ENCODE measurements at places on chromosomes 5 and 9.

DNA sequence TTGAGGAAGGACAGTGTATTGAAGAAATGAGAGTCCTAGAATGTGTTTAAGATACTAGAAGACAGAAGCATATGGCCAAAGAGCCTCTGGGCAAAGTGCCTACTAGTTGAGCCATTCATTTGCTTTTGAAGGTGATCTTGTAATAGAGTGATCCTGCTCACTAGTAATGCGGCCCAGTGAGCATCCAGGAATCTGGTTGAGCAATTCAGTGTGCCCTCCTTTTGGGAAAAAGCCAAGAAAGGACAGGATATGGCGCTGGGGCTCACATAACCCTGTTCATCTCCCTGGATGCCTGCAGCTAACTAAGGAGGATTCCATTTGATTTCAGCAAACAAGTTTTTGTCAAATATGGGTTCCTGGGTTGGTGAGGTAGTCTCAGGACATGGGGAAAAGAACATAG is 16.3 kb downstream of the ADAM19 start:
- DNase-seq: no peak

GRCh38 chr9:110464321-110464720 is 115.2 kb downstream of the SVEP1 start:
- no peak for DNase-seq

DNA sequence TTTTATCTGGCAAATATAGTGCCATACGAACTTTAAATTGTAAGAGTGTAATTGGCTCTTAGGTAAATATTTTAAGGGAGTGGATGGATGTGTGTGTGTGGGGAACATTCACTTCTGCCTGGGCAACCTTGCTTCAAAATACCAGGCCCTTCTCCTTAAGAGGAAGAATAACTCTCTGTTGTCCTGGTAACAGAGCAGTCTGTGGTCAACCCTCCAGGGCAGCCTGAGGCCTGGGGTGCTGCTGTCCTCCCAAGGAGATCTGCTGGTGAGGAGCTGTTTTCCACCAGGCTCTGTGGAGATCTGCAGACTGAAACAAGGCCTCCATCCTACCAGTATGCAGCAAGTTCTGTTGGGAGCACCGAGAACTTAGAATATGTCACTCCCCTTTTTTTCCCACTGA is 325.2 kb downstream of the PSAT1 start:
- no peak for DNase-seq

DNA sequence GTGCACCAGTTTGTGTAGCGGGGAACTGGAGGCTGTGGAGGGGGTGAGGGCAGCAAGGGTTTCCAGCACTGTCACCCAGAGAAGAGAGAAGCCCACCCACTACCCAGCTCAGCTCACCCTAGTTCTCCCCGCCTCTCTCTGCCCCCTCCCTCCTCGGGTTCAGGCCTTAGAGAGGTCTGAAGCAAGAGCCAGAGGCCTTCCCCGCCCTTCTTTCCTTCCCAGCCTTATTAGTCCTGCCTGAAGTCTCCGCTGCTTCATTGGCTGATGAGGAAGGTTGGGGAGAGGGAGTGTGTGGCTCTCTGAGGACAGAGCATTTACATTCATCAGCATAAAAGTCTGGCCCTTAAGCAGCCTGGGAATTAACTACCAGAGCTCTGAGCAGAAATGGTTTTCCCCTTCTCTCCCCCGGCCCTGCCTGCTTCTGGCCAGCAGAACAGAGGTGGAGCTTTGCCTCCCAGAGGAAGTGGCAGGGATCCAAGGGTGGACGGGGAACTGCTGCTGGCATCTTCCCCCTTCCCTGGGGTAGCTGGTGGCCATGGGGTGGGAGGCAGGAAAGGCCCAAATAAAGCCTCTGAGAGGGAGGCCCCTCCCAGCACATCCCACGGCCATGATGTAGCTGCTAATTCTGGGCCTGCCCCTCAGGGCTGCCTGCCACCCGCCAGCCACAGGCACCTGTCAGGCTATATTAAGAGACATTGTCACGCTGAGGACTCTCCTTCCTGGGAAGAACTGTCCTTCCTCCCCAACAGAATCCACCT is 4.1 kb downstream of the DNAJB5 start:
- peak; percentile 62 for DNase-seq

- DNase-seq: no peak
These were observed 193.3 kb downstream of the PALM2AKAP2 start for GRCh38 chr9:109973336-109973735.

DNA sequence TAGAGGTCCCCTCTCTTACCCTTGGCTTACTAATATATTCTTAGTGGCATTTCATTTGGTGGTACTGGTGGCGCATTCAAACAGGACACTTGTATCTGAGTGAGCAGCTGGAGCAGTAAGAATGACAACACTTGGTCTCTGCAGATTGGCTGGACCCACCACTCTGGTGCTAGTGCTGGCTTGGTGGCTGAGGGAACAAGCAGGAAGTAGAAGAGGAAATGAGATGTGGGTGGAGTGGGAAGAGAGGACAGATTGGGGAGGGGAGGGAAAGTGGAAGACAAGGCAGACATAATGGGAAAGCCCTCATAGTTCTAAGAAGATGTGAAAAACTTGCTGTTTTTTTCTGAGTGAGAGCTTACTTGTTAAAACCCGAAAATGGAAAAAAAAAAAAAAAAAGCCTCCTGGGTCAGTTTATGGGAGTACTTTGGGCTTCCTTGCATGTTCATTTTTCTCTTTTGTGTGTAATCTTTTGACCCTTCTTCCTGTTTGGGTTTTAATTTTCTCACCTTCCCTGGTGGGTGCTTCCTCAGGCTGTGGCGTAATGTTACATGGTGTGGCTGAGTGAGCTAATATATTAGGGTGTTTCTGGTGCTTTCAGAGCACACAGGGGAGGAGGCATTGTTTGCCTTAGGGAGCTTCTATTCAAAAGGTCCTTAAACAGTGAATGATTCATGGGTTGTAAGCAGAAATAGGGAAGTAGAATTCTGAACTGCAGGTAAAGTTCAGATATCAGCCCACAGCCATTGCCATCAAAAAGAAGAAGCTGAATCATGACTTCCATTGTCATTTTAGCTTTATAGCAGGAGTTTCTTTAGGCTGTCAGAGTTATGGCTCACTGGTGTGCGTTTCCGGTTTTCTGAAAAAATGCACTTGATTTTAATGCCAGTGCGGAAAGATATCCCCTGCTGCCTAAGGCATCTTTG is 52.3 kb downstream of the TLE4 start:
- DNase-seq: no peak

DNA sequence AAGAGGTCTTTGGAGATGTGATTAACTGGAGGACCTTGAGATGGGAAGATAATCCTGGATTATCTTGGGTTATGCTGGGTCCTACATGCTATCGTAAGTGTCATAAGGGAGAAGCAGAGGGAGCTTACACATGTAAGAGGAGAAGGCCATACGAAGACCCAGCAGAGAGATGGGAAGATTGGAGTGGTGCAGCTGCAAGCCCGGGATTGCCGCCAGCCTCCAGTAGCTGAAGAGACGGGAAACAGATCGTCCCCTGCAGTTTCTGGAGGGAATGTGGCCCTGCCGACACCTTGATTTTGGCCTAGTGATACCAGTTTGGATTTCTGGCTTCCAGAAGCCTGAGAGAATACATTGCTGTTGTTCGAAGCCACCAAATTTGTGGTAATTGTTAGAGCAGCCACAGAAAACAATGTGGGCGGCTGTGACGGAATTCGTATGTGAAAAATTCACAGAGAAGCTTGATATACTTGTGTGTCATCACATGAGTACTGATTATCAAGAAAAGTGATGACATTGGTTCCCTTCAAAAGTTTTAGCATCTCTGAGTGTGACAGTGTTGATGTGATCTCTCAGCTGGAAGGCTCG is 86.9 kb downstream of the CYFIP2 start:
- DNase-seq: no peak

- DNase-seq: no peak
These were observed 95.0 kb upstream of the ACTBL2 start for GRCh38 chr5:57577432-57578175.

DNA sequence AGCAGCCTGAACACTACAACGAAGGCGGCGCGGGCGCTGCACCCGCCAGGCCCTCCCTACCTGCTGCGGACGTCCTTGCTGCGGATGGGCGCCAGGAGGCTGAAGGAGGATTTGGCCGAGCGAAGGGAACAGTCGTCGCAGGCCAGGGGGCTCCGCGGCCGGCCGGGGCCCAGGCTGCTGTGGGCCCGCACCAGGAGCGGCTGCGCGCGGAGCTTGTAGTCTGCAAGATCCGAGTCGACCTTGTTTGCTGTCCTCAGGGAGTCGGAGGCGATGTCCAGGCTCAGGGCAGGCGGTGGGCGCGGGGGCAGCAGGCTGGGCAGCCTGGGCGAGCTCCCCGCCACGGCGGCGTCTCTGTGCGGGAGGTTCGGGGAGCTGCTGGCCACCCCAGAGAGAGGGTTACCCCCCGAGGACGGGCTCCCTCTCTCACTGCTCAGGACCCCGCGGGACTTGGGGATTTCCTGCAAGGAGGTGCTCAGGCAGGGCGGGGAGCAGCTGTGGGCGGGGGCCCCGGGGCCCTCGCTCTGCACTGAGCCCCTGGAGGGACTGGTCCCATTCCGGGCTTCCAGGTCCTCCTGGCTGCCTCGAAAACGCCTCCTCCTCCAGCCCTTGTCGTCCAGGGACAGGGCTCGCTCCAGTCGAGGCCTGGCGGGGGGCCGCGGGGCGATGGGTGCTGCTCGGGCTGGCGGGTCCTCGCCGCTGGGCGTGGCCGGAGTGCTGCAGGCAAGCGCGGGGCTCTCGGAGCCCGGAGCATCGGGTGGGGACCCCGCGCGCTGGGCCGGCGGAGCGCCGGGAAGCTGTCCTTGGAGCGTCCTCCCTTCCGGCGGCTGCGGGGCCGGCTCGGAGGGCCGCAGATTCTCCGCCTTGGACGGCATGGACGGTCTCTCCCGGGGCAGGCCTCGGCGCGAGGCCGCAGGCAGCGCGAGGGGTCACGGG is 831 bp downstream of the INPP5E start:
- DNase-seq: no peak

DNA sequence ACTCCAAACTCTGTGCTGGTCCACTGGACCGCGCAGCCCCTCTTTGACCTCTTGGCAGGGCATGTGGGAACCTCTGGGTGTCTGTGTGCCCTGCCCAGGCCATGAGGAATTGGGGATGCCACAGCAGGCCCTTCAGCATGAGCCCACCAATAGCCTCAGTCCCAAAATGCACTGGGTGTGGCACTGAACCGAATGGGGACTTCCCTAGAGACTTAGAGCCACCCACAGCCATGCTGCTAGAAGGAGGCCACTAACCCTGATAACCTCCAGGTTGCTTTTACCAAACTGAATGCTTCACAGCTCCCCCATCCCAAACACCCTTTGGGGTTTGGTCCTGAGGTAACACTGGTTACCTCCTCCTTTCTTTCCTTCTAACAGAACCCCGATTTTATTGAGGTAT is 302.7 kb downstream of the PIK3R1 start:
- no peak for DNase-seq

DNA sequence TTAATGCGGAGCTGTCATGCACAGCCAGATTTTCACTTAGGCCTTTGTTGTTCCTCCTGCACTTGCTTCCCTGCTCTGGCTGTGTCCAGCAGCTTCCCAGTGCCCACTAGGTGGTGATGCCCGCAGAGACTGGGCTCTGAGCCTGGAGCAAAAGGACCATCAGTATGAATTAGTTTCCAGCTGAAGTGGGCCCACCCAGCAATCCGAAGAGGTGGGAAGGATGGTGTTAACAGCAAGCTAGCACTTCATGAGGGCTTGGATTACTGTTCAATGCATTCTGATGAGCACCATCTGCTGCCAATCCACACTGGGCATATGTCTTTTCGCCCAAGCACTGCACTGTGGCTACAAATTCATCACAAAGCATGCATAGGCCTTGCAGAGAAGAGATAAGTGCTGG is 459.1 kb downstream of the SPOCK1 start:
- DNase-seq: no peak

Data from midbrain (tissue), 1 donor.